Cortex of kidney (tissue), 1 donor: ENCODE measurements at places on chromosomes 1 and 21.

GRCh38 chr1:4655674-4656532, 1.5 kb downstream of the AJAP1 start:
- DNase-seq, result no peak

GRCh38 chr1:30190511-30191153, 532.8 kb downstream of the MATN1 start:
- no peak for DNase-seq

DNA sequence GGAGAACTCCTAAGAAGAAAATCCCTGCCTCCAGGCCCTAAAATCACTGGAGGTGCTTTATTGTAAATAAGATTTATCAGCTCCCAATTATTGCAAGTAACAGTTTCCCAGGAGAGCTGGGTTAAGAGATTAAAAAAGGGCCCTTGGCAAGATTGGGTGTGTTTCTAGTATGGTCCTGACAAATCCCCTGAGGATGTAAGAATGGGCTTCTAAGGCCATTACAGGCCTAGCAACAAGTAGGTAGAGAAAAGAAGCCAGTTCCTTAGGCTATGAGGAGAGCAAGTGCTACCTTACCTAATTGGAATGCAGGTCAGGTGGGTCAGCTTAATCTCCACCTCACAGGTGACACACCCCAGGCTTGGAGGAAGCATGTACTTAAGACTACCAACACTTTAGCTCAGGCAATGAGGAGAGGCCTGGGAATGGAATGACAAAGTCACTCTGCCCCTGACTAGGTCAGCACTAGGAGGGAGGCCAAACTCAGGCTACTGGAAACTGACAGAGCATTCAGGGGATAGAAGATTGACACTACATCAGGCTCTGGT, 6.8 kb upstream of the OTUD7B start:
- DNase-seq, result no peak

- DNase-seq, result no peak
These were observed 38.8 kb upstream of the HAO2 start for GRCh38 chr1:119329541-119330461.

DNA sequence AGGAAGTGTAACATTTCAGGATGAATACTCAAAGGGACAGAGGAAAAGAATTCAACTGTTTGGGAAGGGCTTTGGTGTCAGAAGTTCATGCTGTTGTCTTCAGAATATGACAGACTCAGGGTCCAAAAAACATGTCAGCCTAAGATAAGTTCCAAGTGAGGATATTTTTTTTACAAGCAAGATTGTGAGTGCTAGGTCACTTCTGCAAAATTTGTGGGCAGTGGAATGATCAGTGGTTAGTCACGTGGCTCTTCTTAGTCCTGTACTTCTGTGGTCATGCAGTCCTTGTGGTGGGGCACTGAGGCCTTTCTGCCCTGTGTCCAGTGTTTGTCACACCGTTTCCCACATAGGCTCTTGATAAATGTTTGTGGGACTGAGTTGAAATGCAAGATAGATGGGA, 5.2 kb downstream of the RGL1 start:
- no peak for DNase-seq
